ENCODE measurements at places on chromosomes 1 and 21.

DNA sequence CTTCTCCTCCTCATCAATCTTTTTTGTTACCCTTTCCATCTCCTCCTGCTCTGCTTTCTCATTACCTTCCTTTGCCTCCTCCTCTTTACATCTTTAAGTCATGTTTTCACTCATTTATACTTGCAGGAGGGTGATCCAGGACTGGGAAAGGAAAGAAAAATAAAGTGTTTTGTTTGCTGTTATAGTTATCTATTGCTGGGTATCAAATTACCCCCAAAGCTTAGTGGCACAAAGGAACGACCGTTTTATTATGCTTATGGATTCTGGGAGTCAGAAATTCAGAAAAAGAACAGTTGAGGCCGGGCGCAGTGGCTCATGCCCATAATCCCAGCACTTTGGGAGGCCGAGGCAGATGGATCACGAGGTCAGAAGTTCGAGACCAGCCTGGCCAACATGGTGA is 12.5 kb upstream of the AGO4 start:
- DNase-seq = no peak

DNA sequence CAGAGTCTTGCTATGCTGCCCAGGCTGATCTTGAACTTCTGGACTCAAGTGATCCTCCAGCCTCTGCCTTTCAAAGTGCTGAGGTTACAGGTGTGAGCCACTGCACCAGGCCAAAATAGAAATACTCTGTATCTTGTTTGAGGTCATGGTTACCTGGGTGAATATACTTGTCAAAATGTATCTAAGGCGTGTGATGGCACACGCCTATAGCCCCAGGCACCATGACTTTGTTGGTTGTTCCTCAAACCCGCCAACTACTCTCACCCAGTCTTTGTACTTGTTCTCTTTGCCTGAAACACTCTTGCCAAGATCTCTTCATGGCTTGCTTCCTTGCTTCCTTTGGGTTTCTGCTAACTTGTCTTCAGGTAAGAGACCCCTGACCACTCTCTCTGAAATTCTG is 38.0 kb upstream of the RGS5 start:
- no peak for DNase-seq

- no peak for DNase-seq
Measured at GRCh38 chr1:2445823-2446215, 30.3 kb upstream of the PLCH2 start.

DNA sequence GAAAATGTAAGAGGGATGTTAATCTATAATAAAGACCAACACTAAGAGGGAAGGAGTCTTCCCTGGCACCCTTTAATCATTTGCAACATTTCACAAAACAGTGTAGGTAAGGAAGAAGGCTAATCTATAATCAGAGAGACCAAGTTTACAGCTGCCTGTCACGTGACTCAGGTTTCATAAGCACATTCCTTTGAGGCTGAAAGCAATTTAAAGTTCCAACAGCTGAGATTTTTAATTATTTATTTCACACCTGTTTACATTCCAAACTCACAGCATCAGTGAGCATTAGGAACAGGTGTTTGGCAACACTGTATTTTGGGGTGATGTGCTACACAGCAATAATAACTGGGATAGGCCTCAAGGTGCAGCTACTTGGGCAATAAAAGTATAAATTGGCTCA is 75.7 kb upstream of the PGBD5 start:
- DNase-seq = no peak

DNA sequence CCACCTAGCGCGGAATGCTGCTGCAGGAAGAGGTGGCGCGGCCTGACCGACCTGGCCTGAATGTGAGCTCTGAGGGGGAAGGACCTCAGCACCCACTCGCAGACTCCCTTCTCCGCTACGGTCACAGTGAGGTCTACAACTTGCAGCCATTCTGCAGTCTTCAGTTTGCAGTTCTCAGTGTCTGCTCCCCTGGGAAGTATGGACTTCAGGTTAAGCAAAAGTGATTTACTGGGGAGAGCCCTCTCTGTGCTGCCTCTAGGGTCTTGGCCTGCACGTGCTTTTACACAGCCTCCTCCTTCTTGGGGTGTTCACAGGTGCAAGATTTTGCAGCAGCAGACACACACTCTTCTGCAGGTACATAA is 296.0 kb downstream of the OMA1 start:
- DNase-seq = no peak

- DNase-seq = no peak
Measured at GRCh38 chr1:161070761-161071160, 1.1 kb upstream of the ARHGAP30 start.

All from GM10248 (cell line).